ENCODE measurements at places on chromosomes 2 and 18. TPM values are rescaled to one million over a fixed set of nuclear protein-coding genes. Genes with fewer than 3 reads are reported as not detected.

LIMS3 gene
- 0.61 TPM for total RNA-seq

MC2R gene
- not detected for total RNA-seq

CXCR1 gene
- total RNA-seq = not detected

CYBRD1 gene
- 49.7 TPM for total RNA-seq

MYO5B gene
- 0.97 TPM for total RNA-seq

MAB21L4 gene
- 0.42 TPM for total RNA-seq

VSNL1 gene
- 1.00 TPM for total RNA-seq

HNRNPA3 gene
- total RNA-seq = 73.1 TPM

ACP1 gene
- 161 TPM for total RNA-seq

MSTN gene
- total RNA-seq = not detected

All from SJSA1 (cell line).